ENCODE measurements at places on chromosomes 1 and 21. TPM values are rescaled to one million over a fixed set of nuclear protein-coding genes. Genes with fewer than 3 reads are reported as not detected.

- H3K4me3 ChIP-seq = no peak overlapping the region
- DNase-seq = no peak
- H3K27ac ChIP-seq = no peak overlapping the region
- no peaks in the 10 kb centered on the region for H3K4me1 ChIP-seq
These were observed 73.3 kb downstream of the NUP210L start for GRCh38 chr1:154081386-154082126.

GRCh38 chr1:244060686-244061085, 9.6 kb downstream of the ZBTB18 start:
- DNase-seq = no peak
- H3K27me3 ChIP-seq = no peaks in the 10 kb centered on the region
- no peak overlapping the region for H3K27ac ChIP-seq

DNA sequence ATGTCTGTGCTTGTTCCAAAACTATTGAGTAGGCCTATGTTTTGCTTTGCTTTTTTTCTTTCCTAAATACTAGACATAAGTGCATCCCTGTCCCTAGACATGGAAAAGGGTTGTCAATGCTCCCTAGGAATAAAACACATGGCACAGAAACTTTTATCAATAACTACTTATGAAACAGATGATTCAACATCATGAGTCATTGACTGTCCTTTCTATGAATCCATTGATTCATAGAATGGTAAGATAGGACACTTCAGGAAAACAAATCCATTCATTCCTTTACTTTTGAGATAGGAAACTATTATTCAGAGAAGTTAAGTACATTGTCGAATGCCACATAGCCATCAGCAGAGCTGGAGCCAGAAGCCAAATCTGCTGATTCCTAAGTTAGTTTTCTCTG, 147.5 kb downstream of the TSEN15 start:
- no peak overlapping the region for H3K27ac ChIP-seq
- no peaks in the 10 kb centered on the region for H3K36me3 ChIP-seq
- H3K27me3 ChIP-seq = peaks cover 15% of the 10 kb centered on the region
- DNase-seq = no peak
- no peaks in the 10 kb centered on the region for H3K4me1 ChIP-seq
- no peak overlapping the region for H3K4me3 ChIP-seq

Gene PERM1
- not detected for polyA plus RNA-seq

Gene PAPPA2
- not detected for polyA plus RNA-seq

Gene POMGNT1
- polyA plus RNA-seq = 19.2 TPM

Data from naive B cell (primary cell).